AG04449 (cell line): ENCODE measurements at places on chromosomes 16 and 17.

GRCh38 chr17:14616528-14616927 is 315.6 kb downstream of the HS3ST3B1 start:
- DNase-seq: peak; percentile 31

- no peak for DNase-seq
Observed at GRCh38 chr16:23863511-23864422, 28.0 kb downstream of the PRKCB start.

- DNase-seq: no peak
Observed at GRCh38 chr16:56956756-56957155, 5.0 kb upstream of the CETP start.

DNA sequence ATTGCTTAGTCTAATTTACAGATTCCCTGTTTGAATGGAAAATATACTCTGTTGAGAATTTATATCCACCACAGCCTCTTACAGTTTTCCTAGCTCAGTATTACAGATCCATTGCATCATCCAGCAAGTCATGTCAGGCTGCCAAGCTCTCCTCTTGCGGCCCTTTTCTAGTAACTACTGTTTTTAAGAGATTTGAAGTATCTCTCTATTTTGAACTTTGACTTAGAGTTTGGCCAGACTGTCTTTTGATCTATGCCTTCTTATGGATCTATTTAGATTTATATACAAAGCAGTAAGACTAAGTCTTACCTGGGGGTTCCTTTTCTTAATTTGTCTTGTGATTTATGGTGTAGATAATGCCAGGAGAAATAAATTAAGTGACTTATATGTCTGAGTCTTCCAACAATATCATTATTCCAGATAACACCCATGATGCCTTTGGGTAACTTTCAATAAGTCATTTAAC is 53.1 kb upstream of the ABCC11 start:
- DNase-seq: no peak

GRCh38 chr16:31460582-31461002 is 1.3 kb downstream of the ARMC5 start:
- DNase-seq: no peak

DNA sequence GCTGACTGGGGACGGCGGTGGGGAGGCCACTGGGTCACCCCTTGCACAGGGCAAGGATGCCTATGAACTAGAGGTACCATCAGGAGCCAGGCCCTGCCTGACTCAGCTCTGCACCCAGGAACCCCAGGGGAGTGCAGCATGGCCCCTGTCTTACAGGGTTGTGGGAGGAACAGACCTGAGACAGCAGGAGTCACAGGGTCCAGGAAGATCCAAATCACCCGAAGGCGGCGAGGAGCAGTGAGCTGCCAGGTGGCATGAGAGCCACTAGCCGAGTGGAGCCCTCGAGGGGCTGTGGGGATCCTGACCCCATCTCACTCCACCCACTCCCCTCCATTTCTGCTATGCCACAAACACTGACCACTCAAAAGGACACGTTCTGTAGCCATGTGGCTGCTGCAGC is 30.8 kb downstream of the PLD6 start:
- DNase-seq: no peak

DNA sequence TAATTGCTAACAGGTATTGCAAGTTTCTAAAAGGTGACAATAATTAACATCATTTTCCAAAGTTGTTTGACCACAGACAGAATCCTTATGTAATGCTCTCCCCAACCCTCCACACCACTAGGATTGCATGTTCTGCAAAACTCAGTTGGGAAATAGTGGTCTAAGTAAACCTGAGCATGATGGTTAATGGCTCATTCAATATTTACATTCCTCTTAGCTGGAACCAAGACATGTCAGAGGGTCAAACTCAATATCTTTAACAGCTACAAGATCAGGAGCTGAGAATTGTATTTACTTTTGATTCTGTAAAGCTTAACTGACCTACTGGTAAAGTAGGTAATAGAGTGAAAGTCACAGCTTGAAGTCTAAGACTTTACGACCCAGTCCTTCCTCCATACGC is 10.2 kb downstream of the MFSD6L start:
- no peak for DNase-seq

- DNase-seq: no peak
Observed at GRCh38 chr17:41037853-41038350, 3.2 kb upstream of the KRTAP1-3 start.
